ENCODE measurements at places on chromosomes 4 and X. TPM values are rescaled to one million over a fixed set of nuclear protein-coding genes. Genes with fewer than 3 reads are reported as not detected.
A peak's percentile ranks its signal among the peaks of the same experiment; 100 is the strongest.

The MAGEA12 gene
- 0.96 TPM for total RNA-seq

The NAP1L3 gene
- total RNA-seq, result 1.5 TPM

The HTR2C gene
- total RNA-seq, result 2.2 TPM

The FGG gene
- not detected for total RNA-seq

The PPARGC1A gene
- total RNA-seq, result 2.1 TPM

The DCX gene
- not detected for total RNA-seq

The CTAG1B gene
- total RNA-seq, result not detected

The GATA1 gene
- not detected for total RNA-seq

The TRIM61 gene
- total RNA-seq, result not detected

The KLHL13 gene
- total RNA-seq, result 0.81 TPM

The ETDB gene
- not detected for total RNA-seq

The DRD5 gene
- not detected for total RNA-seq

The ANKRD37 gene
- total RNA-seq, result 47.6 TPM

The CTAG1A gene
- not detected for total RNA-seq

DNA sequence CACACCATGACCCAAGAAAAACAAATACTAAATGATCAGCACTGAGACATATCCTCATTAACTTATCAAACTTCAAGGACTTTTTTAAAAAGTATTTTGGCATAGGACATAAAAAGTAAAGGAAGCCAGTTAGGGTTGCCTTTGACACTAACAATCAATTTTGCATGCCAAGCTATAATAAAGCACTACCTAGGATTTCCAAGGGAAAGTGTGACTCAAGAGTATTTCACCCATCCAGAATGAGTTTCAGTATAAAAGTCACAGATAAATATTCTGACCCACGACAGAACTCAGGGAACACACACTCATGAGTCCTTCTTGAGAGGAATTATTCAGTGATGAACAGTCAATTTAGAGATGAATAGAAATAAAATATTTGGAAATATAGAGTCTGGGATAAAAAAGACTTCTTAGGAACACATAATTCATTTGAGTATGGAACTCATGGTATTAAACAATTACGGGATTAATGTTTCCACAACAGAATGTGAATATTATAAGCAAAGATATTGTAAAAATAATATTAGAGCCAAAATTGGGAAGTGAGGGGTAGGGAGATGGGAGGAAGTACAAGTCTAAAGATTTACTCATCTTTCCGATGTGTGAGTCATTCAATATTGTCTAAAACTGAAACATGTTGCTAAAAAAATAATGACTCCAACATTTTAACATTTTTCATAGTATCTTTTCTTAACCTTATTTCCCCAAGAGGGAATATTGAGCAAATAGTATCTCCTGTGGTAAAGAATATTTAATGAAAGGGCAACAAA lies 143.5 kb upstream of the LNX1 start:
- DNase-seq, result peak; percentile 35

DNA sequence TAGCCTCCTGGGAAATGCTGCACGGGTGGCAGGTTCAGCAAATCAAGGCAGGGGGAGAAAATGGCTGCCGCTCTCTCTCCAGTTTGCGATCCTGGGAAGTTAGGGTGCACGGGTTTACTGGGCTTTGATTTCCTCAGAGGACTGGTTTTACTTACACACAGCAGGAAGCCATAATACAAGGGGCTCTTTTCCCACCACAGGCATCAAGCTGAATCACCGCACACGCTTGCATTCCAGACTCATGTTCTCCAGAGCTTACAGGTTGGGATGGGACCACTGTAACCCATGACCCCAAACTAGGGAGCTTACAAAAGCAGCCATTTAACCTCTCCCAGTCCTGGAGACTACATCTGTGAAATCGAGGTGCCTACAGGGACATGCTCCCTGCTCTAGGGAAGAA lies 159.8 kb downstream of the DHRSX start:
- DNase-seq, result no peak

DNA sequence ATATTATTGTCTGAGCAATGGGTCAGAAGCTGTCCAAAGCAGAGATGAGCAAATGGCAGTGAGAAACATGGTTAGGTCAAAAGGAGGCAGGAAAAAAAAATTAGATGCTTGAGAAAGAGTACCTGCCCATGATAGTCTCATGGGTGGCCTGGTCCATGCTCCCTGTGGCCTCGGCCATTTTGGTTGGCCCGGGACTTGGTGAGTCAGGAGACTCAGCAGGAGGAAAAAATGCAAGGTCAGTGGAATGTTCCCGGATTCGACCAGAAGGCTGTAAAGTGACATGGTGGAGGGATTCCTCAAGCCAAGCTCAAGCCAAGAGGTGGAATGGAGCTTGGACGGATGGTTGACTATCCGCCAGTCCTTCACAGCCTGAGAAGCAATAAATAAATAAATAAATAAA lies 236.7 kb downstream of the ASMT start:
- DNase-seq, result peak; percentile 34

GRCh38 chr4:183335369-183335940 lies 13.2 kb upstream of the CLDN24 start:
- DNase-seq, result peak; percentile 89

GRCh38 chrX:46913667-46914066 lies 1.4 kb downstream of the JADE3 start:
- DNase-seq, result no peak

DNA sequence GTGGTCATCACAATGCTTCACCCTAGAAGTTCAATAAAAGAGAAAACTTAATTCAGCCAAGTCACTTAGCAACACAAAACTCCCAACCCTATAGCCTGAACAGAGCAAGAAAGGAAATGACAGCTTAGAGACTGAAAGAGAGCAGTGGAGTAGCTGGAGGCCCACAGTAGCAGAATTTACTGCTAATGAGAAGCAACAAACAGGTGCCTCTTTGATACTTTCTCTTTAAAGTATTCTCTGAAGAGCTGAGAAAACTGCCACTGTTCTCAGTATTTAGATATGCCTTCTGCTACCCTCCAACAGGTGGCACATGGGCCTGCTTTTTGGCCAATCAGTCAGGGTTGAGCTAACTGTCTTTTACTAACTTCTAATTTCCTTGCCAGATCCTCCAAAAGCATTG lies 240.0 kb downstream of the GPC3 start:
- DNase-seq, result no peak

DNA sequence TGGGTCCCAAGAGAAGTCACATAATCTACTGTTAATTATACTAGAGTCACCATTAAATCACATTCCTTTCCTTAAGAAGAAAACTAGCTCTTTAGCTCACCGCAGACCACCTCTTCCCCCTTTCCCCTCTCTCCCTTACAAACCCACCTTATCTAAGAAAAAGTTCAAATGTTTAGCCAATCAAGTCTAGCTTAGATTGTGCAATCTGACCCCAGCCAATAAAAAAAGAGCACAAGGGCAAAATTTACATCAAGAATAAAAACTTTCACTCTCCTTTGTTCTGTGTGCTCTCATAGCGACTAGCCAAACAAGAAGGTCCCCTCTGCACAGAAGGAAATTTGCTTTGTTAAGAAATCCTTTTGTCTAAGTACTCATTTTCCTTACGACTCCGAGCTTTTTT lies 76.3 kb downstream of the TMEM156 start:
- DNase-seq, result no peak

- no peak for DNase-seq
These were observed 393.5 kb upstream of the PITX2 start for GRCh38 chr4:111016416-111016815.

- DNase-seq, result no peak
These were observed 126.0 kb upstream of the WDFY3 start for GRCh38 chr4:85092536-85092935.

DNA sequence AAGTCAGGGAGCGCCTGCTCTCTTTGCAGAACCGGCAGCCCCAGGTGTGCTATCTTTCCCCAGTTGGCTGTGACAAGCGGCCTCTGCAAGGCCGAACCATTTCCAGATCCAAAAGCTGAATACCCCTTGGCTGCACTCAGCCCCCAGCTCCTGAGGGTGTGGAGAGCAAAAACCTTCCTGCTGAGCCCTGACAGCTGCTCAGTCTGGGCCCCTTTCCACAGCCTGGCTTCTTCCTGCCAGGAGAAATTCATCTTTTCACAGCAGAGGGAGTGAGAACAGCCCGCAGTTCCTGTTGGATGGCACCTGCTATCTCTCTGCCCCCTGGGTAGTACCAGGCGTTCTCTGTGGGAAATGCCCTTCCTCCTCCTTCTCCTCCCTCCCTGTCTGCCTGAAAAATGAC lies 78.4 kb downstream of the DRD5 start:
- no peak for DNase-seq

DNA sequence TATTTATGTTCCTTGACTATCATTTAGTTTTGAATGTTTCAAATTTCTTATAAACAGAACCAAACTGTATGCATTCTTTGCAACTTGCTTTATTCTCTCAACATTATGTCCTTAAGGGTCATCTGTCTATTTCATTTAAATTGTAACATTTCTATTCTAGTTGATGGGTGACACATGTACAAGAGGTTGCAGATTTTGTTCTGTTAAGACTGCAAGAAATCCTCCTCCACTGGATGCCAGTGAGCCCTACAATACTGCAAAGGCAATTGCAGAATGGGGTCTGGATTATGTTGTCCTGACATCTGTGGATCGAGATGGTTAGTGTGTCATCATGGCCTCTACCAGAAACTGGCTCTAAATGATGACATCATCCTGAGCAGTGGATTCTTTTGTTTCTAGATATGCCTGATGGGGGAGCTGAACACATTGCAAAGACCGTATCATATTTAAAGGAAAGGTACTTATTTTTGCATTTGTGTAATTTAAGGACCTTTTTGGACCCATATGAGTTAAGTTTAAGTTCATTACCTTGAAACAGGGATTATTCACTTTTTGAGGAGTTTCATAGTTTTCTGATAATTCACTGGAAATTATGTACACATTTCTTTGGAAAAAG lies 6.1 kb downstream of the LIAS start:
- peak; percentile 78 for DNase-seq

DNA sequence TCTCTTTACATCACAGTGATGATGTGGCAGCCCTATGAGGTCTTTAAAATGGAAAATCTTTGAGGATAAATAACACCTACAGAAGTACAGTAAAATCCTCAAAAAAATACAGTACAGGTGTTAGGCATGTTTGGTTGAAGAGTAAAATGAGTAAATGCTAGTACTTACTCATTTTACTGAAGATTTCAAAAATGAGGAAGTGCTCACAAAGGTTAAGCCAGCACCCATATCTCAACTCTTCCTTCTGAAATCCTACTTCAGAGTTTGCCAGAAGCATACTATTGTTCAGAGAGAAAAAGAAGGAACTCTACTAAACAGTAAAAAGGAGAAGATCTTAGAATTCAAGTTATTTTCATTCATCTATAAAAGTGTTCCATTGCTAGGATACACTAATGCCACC lies 130.9 kb downstream of the CBR4 start:
- DNase-seq, result no peak

GRCh38 chr4:169314906-169315305 lies 44.1 kb upstream of the SH3RF1 start:
- DNase-seq, result peak; percentile 41

GRCh38 chrX:145623453-145623852 lies 194.2 kb upstream of the SLITRK2 start:
- peak; percentile 6 for DNase-seq

DNA sequence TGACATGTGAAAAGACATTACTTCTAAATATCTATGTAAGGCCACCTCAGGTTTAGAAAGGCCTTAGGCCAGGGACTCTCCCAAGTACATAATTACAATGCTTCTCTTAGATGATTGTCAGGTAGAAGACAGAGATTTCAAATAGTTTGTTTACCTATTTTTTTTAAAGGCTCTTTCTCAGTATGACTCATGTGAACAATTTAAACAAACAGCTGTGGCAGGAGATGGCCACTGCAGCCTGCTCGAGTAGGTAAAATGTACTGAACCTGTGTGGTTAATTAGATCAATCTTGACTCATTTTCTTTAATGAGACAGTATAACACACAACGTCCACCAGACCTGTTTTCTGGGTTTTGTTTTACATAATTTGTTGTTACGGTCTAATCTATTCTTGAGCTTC lies 50.2 kb downstream of the LEF1 start:
- peak; percentile 14 for DNase-seq

DNA sequence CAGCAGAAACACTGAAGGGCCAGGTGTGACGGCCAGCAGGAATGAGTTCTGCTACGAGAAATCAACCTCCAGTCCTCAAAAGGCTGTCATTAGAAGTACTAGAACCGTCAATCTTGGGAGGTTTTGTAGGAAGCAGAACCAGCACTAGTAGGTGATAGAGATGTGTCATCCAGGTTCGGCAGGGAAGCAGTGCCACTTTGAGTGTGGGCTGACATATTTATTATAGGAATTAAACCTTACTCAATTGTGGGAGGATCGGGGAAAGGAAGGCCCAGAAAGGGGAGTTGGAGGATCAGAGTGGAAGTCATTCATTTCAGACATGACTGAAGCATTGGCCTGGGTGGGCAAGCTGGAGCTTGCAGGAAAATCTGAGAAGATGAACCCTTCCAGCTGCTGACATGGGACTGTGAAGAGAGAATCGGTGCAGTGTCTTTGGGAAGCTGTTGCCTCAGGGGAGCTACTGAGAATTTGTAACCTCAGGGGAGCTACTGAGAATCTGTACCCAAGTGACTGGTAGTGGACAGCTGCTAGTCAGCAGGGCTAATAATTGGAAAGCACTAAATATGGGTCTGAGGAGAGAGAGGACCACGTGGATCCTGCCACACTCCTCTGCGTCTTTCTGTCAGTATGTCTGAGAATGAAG lies 177.4 kb downstream of the SPRY1 start:
- DNase-seq, result no peak

DNA sequence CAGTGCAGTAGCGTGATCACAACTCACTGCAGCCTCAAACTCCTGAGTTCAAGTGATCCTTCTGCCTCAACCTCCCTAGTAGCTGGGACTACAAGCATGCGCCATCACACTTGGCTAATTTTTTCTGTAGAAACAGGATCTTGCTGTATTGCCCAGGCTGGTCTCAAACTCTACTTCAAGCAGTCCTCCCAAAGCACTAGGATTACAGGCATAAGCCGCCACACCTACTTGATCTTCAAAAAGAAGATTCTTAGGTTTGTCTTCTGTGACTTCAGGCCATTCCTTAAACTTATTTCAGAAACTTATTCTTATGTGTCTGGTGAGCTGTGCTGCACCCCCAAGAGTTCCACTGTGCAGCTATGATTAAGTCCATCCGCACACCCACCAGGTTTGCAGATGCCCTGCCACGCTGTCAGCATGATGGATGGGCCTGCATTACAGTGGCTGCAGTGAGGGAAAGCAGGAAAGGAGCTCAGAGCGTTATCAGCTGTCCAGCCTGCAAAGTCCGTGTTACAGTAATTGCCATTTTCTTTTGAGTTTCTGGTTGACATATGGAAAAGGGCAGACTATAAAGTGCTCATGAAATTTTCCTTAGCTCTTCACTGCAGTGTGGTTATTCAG lies 146.6 kb downstream of the AASDH start:
- peak; percentile 39 for DNase-seq

Data from A172 (cell line).